Epithelial cell of proximal tubule (primary cell): ENCODE measurements at places on chromosomes 6 and 20. TPM values are rescaled to one million over a fixed set of nuclear protein-coding genes. Genes with fewer than 3 reads are reported as not detected.

The ATP9A gene
- 16.4 and 22.5 TPM in 2 replicates for total RNA-seq

The AGPAT4 gene
- 8.6 and 12.2 TPM in 2 replicates for total RNA-seq

The CD40 gene
- 49.7 and 74.7 TPM in 2 replicates for total RNA-seq

The TSHZ2 gene
- 0.06 TPM in 1 of 2 replicates, not detected in the other for total RNA-seq

The PHACTR2 gene
- 13.8 and 15.9 TPM in 2 replicates for total RNA-seq

The PGC gene
- total RNA-seq = not detected in 2 replicates

The KIF25 gene
- not detected in 2 replicates for total RNA-seq

The CDH22 gene
- not detected in 2 replicates for total RNA-seq

The NANP gene
- 4.4 and 8.8 TPM in 2 replicates for total RNA-seq

The CST5 gene
- total RNA-seq = not detected in 2 replicates

The AIF1 gene
- not detected in 2 replicates for total RNA-seq

The GSTA2 gene
- total RNA-seq = not detected in 2 replicates

The USP49 gene
- 0.94 and 2.7 TPM in 2 replicates for total RNA-seq

The CNR1 gene
- 1.8 and 4.2 TPM in 2 replicates for total RNA-seq

The TNNC2 gene
- not detected in 2 replicates for total RNA-seq

The SGK2 gene
- total RNA-seq = 5.9 and 9.8 TPM in 2 replicates

The OR2J3 gene
- total RNA-seq = not detected in 2 replicates

The MATN4 gene
- not detected in 2 replicates for total RNA-seq

The TAAR9 gene
- total RNA-seq = not detected in 2 replicates

The GPLD1 gene
- total RNA-seq = 0.51 and 0.75 TPM in 2 replicates

The PDE7B gene
- 1.2 and 2.4 TPM in 2 replicates for total RNA-seq
